GOT3 (cell line): ENCODE measurements at places on chromosomes 6 and 20.

DNA sequence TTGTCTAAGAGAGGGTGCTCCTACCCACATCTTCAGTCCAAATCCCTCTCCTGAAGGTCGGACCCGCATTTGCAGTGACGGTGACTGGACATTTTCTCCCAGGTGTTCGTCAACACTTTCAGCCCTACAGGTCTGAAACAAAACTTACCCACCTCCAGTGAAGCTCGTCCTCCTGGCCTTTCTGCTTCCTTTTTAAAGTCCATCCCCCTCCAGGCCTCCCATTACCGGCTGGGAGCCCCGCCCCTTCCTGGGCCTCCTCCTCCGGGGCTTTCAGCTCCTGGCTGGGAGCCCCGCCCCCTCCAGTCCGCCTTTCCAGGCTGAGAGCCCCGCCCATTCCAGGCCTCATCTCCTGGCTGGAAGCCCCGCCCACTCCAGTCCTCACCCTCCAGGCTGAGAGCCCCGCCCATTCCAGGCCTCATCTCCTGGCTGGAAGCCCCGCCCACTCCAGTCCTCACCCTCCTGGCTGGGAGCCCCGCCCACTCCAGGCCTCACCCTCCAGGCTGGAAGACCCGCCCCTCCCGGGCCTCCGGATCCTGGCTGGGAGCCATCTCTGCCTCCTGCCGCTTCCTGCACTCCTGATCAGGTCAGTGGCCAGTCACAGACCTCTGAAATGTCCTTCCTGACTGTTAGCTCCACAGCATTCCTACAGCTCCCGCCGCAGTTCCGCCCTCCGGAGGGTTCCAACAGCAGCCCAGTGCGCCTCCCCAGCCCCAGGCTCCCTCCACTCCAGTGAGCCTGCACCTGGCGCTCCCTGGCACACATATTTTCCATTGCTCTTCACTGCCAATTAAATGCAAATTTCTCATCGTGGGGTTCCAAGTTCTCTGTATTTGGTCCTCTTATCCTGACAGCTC lies 98.5 kb downstream of the LY86 start:
- DNase-seq: no peak

DNA sequence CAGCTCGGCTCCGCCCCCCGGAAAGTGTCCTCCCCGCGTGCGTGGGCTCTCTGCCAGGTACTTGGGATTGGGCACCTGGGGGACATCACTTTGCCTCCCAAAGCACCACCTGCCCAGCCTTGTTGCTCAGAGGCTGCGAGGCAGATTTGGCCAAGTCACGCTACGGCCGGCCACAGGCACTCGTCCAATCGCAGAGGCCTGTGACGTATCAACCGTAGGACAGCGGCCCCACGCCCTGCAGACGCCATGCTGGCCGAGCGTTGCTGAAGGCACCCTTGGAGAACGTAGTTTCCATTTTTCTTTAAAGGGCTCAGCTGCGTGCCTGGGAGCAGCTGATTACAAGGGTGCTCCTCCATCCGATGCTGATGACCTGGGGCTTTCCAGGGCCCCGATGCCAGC lies 3.1 kb downstream of the NTSR1 start:
- no peak for DNase-seq

- DNase-seq: no peak
Observed at GRCh38 chr6:125154118-125154760, 666 bp downstream of the TPD52L1 start.

GRCh38 chr20:47466213-47466612 lies 35.5 kb upstream of the NCOA3 start:
- DNase-seq: no peak

DNA sequence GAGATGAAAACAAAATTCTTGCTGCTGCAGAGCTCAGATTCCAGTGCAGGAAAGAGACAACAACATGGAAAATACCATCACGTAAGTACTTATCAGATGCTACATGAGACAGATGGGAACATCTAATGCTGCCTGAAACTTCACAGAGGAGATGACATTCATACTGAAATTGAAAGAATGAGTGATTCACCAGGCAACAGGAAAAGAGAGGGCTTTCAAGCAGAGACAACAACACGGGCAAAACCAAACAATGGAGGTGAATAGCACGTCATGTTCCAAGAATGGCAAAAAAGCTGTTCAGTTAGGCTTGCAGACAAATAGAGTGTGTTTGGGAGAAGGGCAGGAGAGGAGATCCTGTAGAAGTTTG lies 39.3 kb downstream of the GTF2H5 start:
- no peak for DNase-seq

GRCh38 chr6:89527634-89528033 lies 94.7 kb downstream of the ANKRD6 start:
- DNase-seq: no peak

- DNase-seq: no peak
Observed at GRCh38 chr6:35034411-35035191, 106.5 kb downstream of the TCP11 start.

DNA sequence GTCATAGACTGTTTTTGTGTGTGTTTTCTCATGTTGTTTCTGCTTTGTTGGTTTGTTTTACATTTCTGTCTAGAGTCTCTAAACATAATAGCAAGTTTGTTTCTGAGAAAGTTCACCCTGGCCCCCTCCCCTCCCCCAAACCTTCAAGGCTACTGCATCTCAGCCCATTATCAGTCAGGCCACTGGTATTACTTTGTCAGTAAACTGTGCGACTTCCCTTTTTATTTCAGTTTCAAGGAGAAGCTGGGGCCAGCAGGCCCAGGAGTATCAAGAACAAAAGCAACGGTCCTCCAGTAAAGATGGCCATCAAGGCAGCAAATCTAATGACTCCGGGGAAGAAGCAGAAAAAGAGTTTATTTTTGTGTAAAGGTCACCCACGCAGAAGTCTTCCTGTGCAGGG lies 32.8 kb upstream of the SCGN start:
- no peak for DNase-seq

DNA sequence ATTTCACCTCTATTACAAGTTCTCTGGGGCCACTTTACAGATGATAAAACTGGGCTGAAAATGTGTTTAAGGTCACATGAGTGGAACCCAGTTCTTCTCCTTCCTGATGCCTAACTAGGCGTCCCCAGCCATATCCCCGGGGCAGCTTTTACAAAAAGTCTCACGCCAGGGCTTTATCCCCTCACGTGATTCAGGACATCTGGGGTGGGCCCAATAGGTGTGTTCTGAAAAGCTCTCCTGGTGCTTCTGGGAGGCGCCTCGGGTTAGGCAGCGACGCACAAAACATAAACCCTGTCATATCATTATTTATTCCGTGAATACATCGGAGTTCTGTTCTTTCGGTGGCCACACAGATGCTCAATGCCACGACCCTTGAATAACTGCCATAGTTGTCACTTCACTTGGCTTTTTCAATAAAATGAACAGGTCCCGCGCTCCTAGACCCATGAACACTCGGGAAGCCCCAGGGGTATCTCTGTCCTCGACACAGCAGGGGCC lies 32.1 kb downstream of the SF3B5 start:
- DNase-seq: no peak

DNA sequence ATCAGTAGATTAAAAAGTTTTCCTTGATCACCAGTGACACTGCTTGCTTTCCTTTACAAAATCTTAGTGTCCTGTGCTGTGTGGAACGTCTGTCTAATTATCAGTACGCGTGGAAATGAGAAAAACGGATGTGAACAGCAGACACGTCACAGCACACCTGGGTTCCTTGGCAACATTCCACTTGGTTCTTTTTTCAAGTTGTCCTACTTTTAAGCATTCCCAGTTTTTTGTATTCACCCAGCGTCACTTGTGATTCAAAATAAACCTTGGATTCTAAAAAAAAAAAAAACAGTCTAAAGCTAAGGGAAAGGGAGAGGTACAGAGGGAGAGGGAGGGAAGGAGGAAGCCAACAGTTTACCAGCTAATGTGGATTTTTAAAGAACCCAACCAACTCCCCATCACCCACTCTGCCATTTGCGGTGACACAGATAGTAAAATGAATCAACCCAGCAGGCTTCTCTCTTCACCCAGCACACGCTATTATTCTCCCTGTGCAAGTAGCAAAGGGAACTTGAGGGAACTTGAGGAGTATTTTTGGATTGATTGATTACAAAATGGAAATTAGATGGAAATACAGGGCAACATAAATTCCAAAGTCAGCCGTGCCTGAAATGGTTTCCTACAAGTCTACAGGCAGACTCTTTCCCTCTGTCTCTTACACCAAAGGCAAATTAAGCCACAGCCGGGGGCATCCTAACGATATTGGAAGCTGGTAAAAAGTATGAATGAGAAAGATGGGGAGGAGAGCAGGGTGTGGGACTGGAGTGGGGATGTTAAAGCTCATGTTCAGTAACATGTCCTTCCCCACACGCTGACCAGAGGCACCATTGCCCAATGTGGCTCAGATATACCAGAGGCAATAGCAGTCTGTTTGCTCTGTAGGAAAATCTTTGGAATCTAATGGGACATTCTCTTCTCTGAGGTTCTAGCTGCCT lies 129.8 kb downstream of the SASH1 start:
- DNase-seq: no peak

DNA sequence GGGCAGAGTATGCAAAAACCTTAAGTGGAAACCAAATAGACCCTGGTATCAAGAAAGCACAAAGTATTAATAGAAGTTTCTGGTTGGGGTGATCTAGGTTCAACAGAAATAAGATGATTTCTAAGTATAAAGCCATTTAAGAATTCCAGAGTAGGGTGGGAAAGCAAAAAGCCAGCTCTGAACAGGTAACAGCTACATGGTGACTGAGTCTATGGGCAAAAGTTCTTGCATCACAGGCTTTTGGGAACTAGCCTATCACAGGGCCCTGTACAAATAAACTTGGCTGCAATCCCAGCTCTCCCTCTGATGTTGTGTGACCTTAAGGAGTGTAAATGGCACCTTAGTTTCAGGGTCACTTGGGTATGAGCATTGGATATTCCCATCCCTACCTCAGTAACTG lies 5.5 kb downstream of the TCF19 start:
- DNase-seq: no peak

- no peak for DNase-seq
Observed at GRCh38 chr6:25553502-25553901, 98.5 kb upstream of the SCGN start.

DNA sequence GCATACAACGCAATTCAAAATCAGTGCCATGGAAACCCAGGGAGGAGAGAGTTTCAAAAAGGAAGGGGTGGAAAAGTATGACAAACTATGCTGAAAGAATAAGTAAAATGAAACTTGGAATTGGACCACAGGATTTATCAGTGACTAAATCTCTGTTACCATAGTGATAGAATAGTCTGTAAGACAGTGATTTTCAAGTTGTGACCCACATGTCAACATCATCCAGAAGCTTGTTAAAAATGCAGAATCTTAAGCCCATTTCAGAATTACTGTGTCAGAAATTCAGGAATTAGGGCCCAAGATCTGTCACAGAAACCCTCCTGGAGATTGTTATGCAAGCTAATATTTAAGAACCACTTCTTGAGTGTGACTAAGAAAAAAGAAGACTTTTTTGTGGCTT lies 417.7 kb upstream of the JAG1 start:
- DNase-seq: no peak

DNA sequence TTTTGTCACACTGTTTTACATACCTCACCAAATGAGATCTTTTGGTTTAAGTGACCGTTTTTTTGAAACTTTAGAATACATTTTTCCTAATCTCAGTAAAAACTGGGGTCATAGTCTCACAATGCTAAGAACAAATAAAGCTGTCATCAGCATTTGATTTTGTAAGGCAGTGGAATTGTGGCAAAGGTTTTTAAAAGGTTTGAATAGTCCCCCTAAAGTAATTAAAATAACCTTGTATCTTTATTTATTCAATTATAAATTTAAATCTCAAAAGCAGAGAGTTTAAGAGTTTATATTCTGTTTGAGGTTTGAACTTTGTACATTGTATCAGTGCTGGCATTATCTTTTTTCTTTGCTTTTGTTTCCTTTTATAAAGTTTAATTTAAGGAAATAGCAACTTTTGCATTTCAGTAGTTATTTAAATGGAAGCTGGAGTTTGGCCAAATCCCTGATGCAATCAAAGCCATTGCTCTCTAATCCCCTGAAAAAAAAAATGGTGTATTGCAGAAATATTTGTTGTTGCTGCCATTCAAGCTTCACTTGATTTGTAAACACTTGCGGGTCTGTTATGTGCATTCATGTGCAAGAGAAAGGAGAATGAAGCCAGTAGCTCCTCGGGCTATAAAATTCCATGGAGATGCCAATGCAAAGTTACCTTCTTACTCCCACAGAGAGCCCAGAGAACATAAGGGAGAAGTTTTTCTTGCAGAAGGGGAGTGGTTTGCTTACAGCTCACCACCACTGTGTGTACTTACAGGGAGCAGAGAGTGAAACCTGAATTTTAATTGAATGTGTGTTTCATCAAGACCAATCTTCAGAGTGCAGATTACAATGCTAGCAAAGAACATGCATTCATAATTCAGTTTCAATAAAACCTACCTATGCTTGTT lies 391.8 kb downstream of the ARHGAP18 start:
- no peak for DNase-seq

- no peak for DNase-seq
Observed at GRCh38 chr6:79997728-79998127, 6.7 kb upstream of the TTK start.

- no peak for DNase-seq
Observed at GRCh38 chr6:8084586-8084985, 17.8 kb downstream of the EEF1E1 start.

DNA sequence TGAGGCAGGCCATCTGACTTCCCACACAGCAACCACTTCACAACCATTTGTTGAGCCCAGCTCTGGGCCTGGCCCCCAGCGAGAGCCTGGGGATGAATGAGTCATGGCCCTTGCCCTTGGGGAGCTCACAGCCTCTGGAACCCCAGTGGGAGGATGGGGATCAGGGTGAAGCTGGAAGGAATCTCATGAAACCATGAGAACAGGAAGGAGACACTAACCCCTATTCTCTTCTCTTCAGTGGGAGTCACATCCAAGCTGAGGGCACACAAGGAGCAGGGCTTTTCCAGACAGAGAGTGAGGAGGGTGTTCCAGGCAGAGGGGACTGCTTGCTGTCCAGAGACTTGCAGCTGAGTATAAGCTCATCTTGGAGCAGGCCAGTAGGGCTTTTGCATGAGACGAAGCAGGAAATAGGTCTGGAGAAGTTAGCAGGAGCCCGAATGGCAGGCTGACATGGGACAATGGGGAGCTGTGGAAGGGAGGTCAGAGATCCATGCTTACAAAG lies 7.5 kb downstream of the FOXS1 start:
- no peak for DNase-seq

DNA sequence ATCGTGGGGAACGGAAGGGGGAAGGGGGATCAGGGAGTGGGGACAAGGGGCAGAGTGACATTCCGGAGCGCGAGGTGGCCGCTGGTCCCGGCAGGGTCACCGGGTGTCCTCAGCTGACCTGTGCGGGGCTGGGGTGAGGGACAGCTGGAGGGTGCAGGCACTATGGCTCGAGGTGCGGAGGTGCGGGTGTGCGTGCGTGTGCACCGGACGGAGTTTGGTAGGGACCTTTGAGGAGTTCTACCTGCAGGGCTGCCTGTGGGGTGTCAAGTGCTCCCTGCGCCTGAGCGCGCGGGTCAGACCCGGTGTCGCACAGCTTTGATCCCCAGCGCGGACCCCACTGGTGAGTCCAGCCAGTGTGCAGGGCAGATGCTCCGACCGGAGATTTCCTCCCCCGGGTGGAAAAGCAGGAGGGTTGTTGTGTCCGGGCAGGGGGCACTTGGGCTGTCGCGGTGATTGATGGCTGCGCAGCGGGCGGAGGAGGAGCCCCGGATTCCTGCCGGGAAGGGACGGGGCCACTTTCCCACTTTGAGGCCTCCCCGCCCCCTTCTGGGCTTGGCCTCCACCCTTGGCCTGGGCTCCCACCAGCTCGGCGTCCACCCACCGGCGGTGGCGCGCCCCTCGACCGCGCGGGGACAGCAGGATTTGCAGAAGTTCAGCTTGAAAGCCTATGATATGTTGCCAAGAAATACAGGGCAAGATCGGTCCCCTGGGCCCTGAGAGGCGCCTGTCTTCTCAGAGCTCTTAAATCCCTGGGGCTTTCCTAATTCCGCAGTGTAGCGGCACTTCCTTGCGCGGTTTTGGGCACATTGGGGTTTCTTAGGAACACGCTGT lies 658 bp downstream of the RIN2 start:
- DNase-seq: no peak
